ENCODE measurements at places on chromosomes 5 and 9.

GRCh38 chr5:79694652-79695051 is 5.0 kb downstream of the CMYA5 start:
- DNase-seq: no peak

DNA sequence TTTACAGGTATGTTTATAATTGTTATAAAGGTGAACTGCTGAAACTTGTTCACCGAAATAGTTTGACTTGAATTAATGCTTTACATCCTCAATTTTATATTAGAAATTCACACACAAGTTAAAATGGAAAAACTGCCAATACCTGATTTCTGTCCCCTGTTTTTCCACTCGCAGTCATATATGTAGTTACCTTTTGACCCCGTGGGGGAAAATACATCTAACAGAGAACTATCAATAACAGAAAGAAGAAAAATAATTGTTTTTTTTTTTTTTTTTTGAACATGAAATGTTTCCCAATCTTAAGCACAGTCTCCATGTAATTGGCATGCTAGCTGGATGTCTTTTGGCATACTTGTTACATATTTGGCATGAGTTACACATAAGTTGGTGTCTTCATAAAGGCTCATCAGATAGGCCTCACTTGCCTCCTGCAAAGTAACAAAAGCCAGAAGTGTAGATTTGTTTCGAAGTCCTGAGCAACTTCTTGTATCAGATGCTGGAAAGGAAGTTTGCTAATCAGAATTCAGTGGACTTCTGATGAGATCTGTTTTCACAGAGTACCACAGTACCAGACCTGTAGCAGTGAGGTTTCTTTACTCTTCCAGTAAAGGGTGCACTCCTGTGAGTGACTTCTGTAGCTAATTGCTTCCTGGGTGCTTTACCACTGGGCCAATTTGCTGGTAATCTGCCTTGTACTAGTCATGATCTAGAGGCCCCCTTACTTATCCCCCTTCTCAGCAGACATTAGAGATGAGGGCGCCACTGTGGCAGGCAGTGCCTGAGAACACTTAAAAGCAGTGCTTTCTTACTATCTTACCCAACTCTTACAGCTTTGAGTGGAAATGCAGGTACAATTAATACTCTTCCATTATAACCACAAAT is 36.2 kb upstream of the CXXC5 start:
- no peak for DNase-seq

DNA sequence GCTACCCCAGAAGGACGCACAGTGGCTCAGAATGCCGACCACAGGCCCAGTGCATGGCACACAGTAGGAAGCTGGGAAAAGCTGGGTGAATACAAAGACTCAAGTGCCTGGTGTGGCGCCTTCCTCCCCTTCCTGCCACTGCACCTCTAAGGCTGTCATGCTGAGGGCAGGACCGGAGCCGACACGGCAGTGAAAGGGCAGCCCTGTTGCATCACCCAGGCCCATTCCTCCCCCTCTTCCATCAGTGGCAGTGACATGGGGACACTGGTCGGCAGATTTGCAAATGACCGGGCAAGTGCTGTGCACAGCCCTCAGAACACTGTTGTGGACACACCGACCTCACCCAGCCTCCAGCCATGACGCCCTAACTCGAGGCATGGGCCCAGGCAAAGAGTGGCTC is 84.0 kb downstream of the STK10 start:
- no peak for DNase-seq

DNA sequence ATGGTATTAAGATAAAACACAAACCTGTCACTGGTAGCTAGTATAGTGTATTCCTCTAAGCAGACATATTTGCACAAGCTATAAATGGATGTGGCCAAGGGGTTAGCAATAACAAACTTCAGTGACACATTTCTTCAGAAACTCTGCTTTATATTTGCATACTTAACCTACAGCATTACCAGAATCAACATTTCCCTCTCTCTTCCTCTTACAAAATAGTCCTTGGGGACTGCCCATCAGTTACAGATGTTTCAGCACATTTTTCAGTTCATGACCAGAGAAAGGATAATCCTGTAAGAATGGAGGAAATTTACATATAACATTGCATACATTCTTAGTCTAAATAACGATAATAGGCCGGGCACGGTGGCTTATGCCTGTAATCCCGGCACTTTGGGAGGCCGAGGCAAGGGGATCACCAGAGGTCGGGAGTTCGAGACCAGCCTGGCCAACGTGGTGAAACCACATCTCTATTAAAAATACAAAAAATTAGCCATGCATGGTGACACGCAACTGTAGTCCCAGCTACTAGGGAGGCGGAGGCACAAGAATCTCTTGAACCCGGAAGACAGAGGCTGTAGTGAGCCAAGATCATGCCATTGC is 25.3 kb upstream of the SLC1A1 start:
- no peak for DNase-seq

GRCh38 chr9:14212077-14212476 is 101.9 kb downstream of the NFIB start:
- DNase-seq: peak; percentile 15

DNA sequence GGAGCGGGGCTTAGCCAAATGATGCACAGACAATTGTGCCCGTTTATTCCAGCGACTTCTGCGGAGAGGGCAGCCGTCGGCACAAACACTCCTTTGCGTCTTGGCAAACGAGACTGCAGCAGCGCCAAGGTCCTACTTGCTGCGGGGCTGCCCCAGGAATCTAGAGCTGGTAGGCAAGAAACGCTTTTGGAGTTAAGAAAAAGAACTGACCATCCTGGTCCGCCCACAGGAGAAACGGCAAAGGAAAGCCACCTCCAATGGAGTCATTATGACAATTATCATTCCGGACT is 2.3 kb downstream of the RXFP3 start:
- DNase-seq: no peak

- DNase-seq: no peak
Measured at GRCh38 chr9:118991366-118992285, 377.6 kb downstream of the BRINP1 start.

DNA sequence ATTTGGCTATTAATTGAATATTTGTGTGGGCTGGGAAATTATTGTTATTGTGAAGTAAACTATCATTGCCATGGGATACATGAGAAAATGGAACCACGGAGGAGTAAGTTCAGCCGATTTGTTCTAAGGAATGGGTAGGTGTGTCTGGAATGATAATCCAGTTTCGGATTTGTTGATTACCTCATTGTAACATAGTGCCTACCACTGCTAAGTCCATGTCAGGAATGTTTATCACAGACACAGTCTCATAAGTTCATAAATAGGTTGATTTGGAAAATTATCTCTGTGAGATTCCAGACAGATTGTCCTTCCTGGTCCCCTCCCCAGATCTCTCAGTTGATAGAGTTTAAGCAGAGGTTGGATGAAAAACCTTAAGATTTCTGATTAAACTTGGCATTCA is 78.1 kb upstream of the MAST4 start:
- no peak for DNase-seq

DNA sequence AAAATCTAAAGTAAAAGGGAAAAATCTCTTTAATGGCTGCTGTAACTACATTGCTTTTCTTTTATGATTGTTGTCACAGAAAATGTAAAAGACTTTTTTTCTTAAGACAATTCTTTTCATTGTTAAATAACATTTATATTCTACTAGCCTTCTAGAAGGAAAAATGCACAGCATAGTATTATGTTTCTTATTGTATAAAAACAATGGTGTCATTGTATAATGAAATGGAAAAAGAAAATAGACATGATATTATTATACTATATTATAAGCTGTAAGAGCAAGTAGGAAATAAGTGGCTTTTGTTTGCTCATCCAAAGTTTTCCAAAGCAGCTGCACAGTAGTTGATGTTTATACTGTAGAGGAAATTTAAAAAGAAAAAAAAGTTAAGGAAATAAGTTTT is 1021.7 kb downstream of the EFNA5 start:
- no peak for DNase-seq

DNA sequence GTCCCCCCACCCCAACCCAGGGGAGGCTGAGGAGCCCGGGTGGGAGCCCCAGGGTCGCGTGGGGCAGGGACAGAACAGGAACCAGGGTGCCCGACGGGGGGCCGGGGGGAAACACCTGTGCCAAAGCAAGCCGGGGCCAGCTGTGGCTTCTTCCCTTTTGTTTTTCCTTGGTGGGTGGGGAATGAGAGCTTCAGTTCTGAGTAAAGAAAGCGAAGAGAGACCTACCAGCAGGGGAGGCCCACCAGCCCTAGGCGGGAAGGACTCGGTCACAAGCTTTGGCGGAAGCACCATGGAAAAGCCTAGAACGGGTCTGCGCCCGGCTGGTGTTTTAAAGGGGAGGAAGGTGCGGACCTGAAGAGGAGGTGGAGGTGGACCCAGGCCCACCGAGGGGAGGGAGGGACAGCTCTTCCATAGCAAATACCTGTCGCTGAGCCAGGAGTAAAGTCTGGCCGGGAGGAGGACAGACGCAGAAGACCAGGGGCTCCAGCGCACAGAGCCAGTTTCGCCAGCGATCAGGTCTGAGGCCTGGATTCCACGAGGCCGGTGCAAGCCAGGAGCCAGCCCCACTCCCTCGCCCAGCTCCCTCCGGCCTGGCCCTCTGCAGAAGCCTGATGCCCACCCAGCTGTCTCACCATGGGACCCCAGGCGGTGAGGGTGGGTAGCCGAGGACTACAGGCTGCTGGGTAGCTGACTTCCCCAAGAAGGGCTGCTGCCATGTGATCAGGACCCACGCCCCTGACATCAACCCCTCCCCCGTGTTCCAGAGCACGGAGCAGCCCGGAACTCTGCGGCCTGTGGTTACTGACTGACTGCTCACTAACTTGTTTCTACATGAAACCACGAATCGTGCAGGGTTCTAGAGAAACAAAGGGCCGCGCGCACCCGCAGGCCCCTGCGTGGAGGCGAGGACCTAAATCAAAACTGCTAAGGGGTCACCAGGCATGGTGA is 849 bp upstream of the MGAT1 start:
- peak; percentile 16 for DNase-seq

DNA sequence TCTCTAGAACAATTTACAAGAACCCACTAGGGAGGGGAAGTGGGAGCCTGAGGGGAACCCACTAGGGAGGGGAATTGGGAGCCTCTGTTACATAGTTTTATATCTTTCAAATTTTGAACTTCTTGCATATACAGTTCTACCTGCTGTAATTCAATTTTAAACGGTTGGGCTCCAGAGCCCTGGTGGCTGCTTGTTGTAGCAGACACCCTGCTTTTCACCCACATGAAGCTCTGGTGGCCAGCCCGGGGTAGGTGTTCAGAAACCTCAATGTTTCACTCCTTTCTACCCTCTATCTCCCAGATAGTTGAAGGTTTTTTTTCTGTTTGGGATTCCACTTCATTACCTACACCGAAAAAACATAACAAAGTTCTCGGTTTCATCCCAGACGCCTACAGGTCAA is 124.4 kb downstream of the TMEM174 start:
- DNase-seq: no peak

GRCh38 chr5:52656569-52657246 is 131.0 kb upstream of the ITGA1 start:
- no peak for DNase-seq

DNA sequence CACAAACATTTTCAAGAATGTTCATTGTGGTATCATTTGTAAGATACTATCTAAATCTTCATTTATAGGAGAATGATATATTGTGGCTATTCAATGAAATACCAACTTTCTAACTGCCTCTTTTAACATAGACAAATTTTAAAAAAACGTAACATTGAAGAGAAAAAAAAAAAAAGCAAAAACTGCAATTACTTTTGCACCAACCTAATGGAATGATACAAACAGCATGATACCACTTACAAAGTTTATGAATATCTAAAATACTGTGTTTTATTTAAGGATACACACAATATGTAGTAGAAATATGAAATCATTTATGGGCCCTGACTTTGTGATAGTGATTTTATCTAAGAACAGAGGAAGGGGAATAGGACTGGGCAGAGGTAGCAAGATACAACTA is 24.1 kb downstream of the PSMD5 start:
- DNase-seq: no peak

- DNase-seq: no peak
Measured at GRCh38 chr9:36745977-36746376, 173.3 kb downstream of the MELK start.

GRCh38 chr9:5799314-5799713 is 33.6 kb downstream of the ERMP1 start:
- peak; percentile 53 for DNase-seq

GRCh38 chr5:96084874-96085506 is 123.3 kb upstream of the ELL2 start:
- no peak for DNase-seq

- DNase-seq: no peak
Measured at GRCh38 chr9:72635197-72635596, 113.8 kb downstream of the TMC1 start.

DNA sequence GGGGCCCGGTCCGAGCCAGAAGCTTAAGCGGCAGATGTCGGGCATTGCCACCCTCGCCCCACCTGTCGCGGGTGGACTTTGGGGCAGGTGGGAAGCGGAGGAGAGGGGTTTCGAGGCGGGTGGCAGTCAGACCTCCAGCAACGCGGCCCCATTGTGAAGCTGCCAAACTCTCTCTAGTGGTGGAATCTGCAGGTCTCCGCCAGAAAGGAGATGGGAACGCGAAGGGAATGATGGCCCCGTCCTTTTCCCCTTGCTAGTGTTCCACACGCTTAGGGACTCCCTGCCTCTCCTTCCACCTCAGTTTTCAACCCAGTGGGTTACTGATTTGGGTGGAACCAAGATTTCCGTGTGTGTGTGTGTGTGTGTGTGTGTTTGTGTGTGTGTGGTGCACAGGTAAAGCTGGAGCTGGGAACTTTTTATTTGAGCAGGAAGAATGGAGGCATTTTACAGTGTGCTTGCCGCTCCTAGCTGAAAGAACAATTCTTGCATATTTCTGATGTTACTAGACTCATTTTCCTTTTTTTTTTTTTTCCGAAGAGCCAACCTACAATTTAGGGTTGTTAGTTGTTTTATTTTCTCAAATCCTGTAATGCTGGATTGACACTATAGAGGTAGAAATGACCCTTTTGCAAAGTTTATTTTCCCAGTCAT is 1.3 kb downstream of the MACIR start:
- peak; percentile 62 for DNase-seq

DNA sequence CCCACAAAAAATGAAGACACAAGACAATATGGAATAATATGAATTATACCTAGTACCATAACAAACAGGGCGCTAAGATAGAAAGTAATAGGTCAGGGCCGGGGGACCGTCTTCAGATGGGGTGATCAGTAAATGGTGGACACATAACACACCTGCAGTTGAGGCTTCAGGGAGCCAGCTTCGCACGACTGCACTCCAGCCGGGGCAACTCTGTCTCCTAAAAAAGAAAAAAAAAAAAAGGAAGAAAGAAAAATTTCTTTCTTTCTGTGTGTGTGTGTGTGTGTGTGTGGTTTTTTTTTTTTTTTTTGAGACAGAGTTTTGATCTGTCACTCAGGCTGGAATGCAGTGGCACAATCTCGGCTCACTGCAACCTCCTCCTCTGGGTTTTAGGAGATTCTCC is 75.0 kb upstream of the HSPA9 start:
- no peak for DNase-seq

DNA sequence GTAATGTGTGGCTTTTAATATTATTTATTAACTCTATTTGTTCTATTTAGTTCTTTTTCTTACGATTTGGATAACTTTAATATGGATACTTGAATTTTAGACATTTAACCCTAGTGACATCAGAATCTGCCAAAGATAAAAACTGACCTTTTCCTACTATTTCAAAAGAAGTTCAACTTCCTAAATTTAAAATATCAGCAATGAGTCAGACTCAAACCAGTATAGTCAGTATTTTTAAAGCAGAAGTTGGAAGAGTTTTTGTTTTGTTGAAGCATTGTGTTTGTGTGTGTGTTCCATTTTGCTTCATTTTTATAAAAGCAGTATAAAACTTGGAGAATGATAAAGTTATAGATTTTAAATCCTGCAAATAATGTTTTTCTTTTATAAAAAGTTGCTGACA is 251.8 kb upstream of the RASA1 start:
- DNase-seq: no peak
